ENCODE measurements at places on chromosomes 6 and 20. TPM values are rescaled to one million over a fixed set of nuclear protein-coding genes. Genes with fewer than 3 reads are reported as not detected.

MUCL3 gene
- total RNA-seq = not detected

FOXC1 gene
- 7.9 TPM for total RNA-seq

CFAP206 gene
- 0.97 TPM for total RNA-seq

PHF3 gene
- 33.9 TPM for total RNA-seq

CGAS gene
- 3.4 TPM for total RNA-seq

WFDC2 gene
- not detected for total RNA-seq

RNF182 gene
- 7.2 TPM for total RNA-seq

DNA sequence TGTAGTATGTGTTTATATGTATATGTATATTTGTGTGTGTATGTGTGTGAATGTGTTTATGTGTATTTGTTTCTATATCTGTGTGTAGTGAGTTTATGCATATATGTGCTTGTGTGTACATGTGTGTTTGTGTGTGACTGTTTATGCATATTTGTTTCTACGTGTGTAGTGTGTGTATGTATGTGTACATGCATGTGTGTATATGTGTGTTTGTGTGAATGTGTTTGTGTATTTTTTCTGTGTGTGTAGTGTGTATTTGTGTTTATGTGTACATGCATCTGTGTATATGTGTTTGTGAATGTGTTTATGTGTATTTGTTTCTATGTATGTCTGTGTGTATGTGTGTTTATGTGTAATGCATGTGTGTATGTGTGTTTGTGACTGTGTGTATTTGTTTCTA, 12.1 kb upstream of the SMOC2 start:
- no peak for DNase-seq

- DNase-seq = no peak
Measured at GRCh38 chr6:118632359-118632758, 19.0 kb downstream of the CEP85L start.

- no peak for DNase-seq
Measured at GRCh38 chr20:39289831-39290230, 327.7 kb downstream of the DHX35 start.

DNA sequence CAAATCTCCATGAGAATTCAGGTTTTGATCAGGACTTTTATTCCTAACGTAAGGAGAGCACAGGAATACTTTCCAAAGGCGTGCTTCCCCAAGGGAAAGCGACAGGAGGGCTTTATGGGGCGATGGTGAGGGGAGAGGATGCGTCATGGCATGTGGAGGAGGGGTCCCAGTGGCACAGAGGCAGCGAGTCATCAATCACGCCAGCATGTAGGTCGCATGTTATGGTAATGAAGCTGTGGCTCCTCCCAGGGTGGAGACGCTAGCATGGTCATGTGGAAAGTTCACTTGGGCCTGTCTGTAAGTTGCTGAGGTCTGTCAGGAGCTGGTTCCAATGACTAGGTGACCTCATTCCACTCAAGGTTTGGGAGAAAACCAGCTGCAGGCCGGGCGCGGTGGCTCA, 35.3 kb upstream of the PAX1 start:
- no peak for DNase-seq

- DNase-seq = no peak
Measured at GRCh38 chr6:18536591-18537055, 149.5 kb downstream of the RNF144B start.

DNA sequence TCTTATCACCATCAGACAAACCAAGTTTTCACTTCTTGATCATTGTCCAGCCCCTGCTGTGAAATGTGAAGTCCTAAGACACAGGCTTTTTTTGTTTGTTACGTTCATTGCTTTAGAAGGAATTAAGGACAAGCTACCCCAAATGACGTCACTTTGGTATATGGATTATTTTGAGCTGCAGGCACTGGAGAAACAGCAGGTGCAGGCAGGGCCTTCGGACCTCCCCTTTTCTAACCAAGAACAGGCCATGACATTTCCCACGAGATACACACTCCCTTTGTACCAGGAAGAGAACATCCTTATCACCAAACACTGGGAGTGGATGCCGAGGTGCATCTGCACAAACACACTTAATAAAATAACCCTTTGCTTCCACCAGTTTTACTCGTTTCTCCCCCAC, 418.0 kb upstream of the SULF2 start:
- no peak for DNase-seq

DNA sequence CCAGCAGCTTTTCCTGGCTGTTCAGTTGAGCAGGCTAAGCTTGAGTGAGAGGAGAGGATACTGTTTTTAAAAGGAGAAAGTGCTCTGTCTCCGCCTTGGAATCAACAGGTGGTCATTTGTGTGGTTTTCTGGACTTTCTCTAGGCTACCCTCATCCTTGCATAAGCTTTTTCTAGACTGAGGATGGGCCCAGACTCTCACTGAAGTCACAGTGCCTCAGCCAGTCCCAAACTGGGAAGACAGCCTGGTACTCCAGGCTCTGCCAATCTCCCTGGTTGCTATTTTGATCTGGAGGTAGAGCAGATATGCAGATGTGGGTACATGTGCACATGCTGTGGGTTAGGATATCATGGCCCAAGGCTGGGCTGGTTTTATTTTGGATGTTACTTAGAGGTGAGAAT, 7.0 kb downstream of the SCUBE3 start:
- DNase-seq = no peak

GRCh38 chr6:44335631-44336030, 6.8 kb upstream of the SPATS1 start:
- no peak for DNase-seq

GRCh38 chr6:135222623-135223022, 41.5 kb downstream of the MYB start:
- DNase-seq = no peak

- no peak for DNase-seq
Measured at GRCh38 chr6:144646093-144647056, 361.2 kb downstream of the UTRN start.

DNA sequence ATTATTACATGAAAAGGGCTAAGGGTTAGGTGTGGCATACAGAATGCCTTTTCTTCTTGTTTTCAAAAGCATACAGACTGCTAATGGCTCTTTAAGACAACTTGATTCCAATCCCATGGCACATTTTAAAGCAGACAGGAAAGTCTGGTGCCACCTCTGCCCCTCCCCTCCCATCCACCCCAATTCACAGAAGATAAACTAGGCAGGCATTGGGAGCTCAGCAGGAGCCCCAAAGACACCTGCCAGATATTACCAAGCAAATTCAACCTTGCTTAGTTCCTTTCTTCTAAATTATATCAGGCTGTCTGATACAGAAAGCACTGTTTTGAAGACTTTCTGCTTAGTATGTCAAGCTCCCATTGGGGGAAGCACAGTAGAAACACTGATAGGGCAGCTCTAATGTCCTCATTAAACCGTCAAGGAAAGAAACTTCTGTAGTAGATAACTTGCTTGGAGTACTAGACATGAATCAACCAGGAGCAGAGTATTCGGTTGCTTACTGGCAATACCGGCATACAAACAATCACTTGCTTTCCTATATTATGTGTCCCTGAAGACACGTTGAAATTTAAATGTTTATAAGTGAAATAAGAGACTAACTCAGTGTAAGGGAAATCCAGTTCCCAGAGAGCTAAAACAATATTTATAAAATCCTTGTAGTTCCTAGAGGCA, 13.0 kb downstream of the SESN1 start:
- no peak for DNase-seq
